ENCODE measurements at places on chromosomes 4 and X.

GRCh38 chrX:105564501-105564900 lies 257.8 kb upstream of the NRK start:
- no peak for DNase-seq

- DNase-seq = no peak
Measured at GRCh38 chr4:55722132-55722531, 86.0 kb upstream of the NMU start.

- DNase-seq = no peak
Measured at GRCh38 chr4:54402880-54403480, 173.9 kb downstream of the PDGFRA start.

DNA sequence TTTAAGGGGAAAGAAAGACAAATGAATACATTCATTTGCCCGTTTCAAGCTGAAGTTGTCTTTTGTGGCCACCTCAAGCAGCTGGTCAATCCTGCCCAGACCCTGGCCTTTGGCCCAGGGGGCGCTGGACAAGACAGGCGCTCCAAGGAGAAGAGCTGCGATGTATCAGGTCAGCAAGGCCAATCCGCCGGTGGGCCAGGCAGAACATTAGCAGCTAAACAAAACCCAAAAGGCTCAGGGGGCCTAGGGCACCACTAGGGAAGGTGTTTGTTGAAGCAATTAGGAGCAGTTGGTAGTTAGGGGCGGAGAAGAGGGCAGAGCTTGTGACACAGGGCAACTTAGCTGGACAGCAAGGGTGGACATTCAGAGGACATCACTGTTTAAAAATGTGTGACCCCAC lies 60.8 kb upstream of the TMEM33 start:
- DNase-seq = no peak

- no peak for DNase-seq
Measured at GRCh38 chrX:63402106-63402505, 51.0 kb upstream of the SPIN4 start.

DNA sequence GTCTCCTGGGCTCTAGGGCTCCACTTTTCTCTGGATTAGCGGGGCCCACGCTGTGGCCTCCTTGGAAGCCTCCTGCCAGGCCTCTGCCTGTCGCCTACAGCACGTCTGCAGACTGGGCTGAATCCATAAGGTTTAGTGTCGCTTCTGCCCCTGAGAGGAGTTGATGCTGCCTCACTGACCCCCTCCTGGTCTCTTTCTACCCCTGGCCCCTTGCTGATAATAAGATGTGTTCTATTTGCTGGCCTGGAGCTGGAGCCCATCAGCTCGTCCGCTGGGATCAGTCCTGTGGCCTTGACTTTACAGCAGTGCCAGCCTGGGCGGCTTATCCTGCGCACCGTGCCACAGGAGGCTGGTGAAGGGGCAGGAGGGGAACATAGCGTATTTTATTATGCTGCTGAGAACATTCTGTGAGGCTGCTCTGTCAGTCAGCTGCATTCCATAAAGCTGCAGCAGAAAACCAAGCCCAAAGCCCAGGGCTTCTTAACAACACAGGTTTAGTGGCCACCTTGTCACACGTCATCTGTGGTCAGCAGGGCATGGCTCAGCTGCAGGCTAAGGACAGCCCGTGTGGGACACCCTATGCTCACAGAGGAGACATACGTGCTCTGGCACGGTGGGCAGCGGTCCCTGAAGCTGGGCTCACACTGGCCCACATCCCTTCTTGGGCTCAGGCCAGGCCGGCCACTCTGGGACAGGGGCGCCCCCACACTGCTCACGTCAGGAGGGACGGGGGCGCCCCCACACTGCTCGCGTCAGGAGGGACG lies 29.3 kb upstream of the HGFAC start:
- DNase-seq = peak; percentile 10

DNA sequence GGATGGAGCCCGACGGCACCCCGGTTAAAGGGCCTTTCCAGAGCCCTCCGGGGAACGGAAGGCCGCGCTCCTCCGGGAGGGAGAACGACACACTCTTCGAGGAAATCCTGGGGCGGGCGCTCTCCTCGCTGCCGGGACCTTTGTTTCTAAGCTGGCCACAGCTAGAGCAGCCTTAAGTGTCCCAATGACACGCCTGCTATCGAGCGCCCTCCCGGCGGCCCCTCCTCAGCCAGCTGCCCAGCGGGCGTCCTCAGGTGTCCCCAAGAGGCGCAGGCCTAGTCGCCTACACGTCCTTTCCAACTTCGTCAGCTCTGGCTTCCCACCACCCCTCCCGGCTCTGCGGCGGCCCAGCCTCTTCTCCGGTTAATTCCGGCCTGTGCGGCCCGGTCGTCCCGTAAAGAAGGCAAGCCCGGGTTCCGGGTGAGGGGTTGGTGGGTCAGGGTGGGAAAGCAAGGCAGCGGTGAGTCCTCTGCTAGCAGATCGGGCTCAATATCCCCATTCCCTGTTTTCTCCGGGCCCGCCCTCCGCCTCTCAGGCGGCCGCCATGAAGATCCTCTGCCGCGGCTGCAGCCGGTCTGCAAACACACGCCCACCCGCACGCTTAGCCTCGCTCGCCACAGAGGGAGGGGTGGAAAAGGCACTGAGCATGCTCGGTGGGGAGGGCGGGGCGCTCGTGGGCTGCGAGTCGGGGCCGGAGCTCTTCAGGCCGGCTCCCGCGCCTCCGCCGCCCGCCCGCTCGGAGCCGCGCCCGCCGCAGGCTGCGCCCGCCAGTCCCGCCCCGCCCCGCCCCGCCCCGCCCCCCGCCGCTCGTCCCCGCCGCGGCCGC lies at the start of gene RAP1GDS1:
RAP1GDS1 (plus strand) TSS at position 806 of the 826 bp plus-strand sequence. CDS start 182 bp downstream, outside the sequence.
- peak; percentile 93 for DNase-seq

DNA sequence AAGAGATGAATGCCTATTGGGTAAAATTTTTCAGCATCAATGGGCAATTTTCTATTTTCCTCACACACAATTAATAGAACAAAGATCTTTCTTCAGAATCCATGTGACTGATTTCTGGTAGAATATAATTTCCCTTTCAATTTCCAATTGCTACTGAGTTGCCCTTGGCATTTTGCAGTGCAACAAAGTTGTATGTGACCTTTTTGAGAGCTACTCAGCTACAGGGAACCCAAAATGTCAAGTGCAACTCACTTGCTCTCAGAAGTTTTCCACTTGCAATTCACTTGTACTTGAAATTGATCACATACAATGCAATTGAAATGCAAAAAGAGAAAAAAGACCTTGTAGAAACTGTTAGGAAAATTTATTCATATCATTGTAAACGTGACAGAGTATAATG lies 245.5 kb downstream of the BANK1 start:
- DNase-seq = no peak

DNA sequence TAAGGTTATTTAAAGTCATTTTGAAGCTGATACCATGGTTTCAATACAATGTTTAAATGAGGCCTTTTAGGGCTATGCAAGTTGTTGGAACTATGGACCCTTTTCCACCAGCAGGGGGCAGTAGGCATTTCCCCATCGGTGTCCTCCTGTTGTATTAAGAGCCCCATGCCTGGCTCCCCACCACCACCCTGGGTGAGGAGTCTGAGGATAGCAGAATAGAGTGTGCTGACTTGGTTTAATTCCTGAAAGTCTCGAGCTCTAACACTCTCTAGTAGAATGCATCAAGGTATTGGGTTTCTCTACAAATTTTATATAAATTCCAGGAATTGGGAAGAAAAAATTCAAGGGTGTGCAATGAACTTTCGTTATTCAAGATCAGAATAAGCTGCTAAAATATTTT lies 234.8 kb upstream of the JADE1 start:
- DNase-seq = peak; percentile 85

DNA sequence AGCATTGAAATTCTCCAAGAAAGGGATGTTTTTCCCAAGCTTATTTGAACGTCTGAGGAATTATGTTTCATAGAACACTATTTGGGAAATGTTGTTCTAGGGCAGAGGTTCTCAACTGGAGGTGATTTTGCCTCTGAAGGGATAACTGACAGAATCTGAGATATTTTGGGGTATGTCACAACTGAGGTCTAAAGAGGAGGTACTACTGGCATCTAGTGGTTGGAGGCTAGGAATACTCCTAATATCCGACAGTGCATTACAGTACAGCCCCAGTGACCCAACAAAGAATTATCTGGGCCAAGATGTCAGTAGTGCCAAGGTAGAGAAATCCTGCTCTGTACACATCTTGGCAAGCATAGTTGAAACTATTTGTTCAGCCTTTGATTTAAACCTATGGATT lies 6.4 kb downstream of the HSPA4L start:
- no peak for DNase-seq

DNA sequence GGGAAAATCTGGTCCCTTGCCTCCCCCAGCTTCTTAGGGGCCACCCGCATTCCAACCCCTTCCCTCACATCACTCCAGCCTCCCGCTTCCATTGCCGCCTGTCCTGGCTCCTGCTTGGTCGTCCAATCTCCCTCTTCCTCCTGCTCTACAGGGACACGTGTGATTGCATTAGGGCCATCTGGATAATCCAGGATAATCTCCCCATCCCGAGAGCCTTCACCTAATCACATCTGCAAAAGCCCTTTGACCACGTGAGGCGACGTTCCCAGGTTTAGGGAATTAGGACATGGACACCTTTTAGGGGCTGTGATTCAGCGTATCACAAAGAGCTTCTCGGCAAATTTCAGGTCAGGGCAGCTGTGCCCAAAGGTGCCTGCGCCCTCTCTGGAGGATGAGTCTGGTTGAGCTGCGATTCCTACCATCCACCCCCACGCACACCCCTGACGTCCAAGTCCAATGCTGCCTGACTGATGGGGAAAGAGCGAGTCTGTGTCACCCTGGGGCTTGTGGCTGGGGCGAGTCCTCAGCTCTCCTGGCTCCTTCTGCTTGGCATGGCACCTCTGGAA lies 104.6 kb downstream of the PSAPL1 start:
- no peak for DNase-seq

DNA sequence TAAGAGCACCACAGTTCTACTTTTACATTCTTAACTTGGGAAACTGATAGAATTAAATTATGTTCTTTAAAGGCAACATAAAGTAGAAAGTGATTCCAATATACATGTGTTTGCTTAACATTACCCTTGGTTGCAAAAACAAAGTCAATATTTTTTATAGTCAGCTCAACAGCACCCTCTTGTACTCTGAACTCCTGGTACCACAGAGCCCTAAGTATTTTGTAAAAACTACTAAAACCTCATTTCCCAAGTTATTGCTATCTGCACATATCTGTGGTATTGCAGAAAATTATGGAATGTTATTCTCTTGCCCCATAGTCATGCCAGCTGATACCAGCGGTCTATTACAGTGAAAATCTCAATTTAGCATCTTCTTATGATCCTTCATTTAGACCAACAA lies 2.9 kb downstream of the KIF4A start:
- DNase-seq = no peak

- no peak for DNase-seq
Measured at GRCh38 chr4:166174717-166175490, 301.9 kb downstream of the TLL1 start.

DNA sequence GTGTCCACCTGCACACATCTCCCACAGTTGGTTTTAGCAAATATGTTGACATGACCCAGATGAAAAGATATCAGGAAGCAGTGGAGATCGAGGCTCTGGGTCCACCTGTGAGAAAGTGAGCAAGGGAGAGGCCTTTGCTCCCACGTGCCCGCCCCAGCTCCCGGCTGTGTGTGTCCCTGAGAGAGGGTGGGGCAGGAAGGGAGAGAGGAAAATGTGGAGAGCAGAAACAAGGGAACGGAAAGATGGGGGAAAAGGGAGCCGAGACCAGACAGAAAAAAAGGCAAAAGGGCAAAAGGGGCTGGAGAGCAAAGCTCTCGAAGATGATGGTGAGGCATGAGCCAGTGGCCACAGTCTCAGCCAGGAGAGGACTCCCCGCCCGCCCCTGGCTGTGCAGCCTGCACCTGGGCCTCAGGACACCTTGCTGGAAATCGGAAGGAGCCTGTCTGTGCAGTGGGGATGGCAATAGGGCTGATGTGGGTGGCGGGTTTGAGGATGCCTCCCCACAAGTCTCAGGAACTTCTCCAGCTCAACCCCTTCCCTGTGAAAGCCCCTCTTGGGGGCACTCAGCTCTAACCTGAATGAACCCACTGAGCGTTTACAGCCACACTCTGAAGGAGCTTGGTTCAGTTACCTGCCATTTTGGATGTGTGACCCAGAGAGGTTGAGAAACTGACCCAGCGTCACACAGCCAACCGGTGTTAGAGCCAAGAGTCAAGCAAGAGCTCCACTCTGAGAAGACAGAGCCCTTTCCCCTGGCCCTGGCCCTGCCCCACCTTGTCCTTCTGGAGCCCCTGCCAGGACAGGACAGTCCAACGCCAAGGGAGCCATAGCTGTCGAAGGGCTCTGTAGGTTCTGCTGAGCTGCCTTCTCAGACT lies 20.3 kb upstream of the MSX1 start:
- no peak for DNase-seq

- DNase-seq = no peak
Measured at GRCh38 chrX:16144420-16144819, 21.1 kb downstream of the GRPR start.

DNA sequence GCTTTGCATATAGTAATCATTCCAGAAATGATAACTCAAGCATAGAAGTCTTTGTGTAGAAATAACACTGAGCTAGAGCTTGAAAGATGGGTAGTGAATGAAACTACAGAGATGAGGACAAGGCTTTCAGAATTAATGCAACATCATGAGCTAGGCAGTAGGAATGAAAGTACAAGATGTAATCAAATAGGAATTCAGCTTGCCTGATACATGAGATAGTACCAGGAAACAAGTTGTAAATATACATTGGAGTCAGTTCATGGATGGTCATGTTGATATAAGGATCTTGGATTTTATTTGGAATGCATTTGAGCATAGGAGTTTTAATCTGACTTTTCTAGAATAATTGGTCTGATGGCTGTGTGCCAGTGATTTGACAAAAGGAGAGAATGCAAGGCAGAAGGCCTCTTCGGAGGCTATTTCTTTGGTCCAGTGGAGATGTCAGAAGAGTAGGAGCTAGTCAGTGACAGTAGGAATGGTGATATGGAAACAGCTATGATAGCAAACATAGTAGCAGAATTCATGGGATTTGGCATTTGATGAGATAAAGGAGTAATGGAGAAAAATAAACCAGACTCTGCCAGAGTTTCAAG lies 206.4 kb upstream of the PACRGL start:
- DNase-seq = no peak

GRCh38 chr4:1720163-1720983 lies 750 bp downstream of the TMEM129 start:
- DNase-seq = peak; percentile 63

DNA sequence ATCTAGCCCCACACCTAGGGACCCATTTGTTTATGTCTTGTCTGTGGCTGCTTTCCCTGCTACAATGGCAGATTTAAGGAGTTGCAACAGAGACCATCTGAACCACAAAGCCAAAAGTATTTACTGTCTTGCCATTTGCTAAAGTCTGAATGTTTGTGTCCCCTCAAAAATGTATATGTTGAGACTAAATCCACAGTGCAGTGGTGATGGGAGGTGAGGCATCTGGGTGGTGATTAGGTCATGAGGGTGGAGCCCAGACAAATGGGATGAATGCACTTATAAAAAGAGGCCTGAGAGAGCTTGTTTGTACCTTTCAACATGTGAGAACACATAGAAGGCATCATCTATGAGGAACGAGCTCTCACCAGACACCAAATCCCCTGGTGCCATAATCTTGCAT lies 137.3 kb downstream of the TMEM144 start:
- no peak for DNase-seq
